Muscle of leg (tissue), 16 donors: ENCODE measurements at places on chromosomes 13 and 19. TPM values are rescaled to one million over a fixed set of nuclear protein-coding genes. Genes with fewer than 3 reads are reported as not detected.
A peak's percentile ranks its signal among the peaks of the same experiment; 100 is the strongest.

- H3K36me3 ChIP-seq = peaks cover 2% of the 10 kb centered on the region
- peak; percentile 91 for DNase-seq
- H3K4me1 ChIP-seq = peaks cover 50% of the 10 kb centered on the region
- H3K27me3 ChIP-seq = no peaks in the 10 kb centered on the region
- peak overlapping the region; percentile 90 for H3K27ac ChIP-seq
Observed at GRCh38 chr19:38250821-38251563, 5.2 kb downstream of the PPP1R14A start.

- H3K36me3 ChIP-seq = peaks cover 31% of the 10 kb centered on the region
- no peaks in the 10 kb centered on the region for H3K27me3 ChIP-seq
- no peak overlapping the region for H3K27ac ChIP-seq
- no peak overlapping the region for H3K4me3 ChIP-seq
- H3K4me1 ChIP-seq = no peaks in the 10 kb centered on the region
- no peak for DNase-seq
Observed at GRCh38 chr13:32206097-32206740, 108.9 kb downstream of the ZAR1L start.

The LIPE gene
- 3.8 TPM for total RNA-seq

- H3K27ac ChIP-seq = no peak overlapping the region
- peak overlapping the region; percentile 23 for H3K4me3 ChIP-seq
- no peaks in the 10 kb centered on the region for H3K27me3 ChIP-seq
Observed at GRCh38 chr13:53782488-53782961, 753.9 kb downstream of the OLFM4 start.

DNA sequence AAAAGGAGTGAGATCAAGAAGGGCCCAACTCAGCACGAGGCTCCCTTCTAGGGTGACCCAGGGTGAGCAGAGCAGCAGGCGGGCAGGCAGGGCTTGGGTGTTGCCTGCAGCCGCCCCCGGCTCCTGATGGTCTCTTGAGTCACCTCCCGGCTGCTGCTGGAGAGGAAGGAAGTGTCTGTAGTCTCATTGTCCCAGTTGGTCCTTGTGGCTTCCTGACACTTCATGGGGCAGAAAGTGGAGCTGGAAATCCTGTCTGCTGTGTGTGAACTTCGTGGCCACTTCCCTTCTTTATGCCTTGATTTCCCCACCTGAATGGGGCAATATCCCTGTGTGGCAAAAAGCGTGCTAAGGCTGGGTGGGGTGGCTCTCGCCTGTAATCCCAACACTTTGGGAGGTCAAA is 2.5 kb downstream of the MAP1S start:
- peaks cover 43% of the 10 kb centered on the region for H3K36me3 ChIP-seq
- peak overlapping the region; percentile 42 for H3K27ac ChIP-seq
- H3K27me3 ChIP-seq = no peaks in the 10 kb centered on the region
- peak; percentile 26 for DNase-seq
- H3K4me3 ChIP-seq = no peak overlapping the region
- peaks cover 40% of the 10 kb centered on the region for H3K4me1 ChIP-seq

DNA sequence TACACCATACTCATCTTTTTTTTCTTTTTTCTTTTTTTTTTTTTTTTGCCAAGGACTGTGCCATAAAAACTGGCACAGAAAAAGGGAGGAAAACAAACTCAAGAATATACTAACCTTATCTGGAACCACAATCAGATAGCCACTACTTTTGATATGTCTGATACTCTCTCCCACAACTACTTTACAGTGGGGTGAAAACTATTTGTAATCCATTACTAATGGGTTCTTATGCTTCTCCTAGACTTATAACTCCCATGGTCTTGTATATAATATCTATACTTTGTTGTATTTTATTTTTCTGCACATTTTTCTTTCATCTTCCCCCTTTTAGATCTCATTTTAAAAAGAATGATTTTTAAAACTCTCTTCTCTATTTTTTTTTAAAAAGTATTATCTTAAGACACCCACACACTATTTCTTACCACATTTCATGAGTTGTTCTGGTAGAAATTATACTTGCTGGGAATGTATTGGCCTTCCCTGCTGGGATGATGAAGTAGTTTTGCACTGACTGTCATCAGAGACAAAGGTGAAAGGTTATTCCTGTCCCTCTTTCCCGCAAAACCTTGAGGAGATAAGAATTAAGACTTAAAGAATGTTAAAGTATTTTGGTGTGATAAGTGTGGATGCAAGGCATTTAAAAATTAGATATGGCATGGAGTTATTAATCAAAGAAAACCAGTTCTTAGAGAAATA is 146.7 kb upstream of the KLF12 start:
- H3K4me1 ChIP-seq = no peaks in the 10 kb centered on the region
- H3K36me3 ChIP-seq = no peaks in the 10 kb centered on the region
- no peak for DNase-seq
- no peak overlapping the region for H3K27ac ChIP-seq
- H3K4me3 ChIP-seq = no peak overlapping the region

DNA sequence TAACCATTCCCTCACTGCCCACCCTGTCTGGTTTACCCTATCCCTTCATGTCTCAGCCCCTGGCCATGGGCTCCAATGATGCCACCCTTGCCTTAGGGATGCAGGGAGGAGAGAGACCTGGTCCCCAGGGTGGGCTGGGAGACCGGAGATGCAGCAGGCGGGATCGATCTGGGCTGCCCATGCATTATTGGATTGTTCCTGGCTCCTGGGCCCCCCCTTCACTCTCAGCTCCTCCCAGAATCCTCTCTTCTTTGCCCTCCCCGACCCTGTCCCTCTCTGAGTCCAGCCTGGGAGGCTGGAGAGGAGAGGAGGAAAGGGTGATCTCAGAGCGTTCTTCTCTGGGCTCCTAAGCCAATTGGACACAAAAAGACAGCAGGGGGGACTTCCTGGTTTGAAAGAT is 5.8 kb downstream of the KASH5 start:
- no peak for DNase-seq
- no peak overlapping the region for H3K27ac ChIP-seq
- H3K4me1 ChIP-seq = peaks cover 3% of the 10 kb centered on the region
- no peak overlapping the region for H3K4me3 ChIP-seq
- peaks cover 25% of the 10 kb centered on the region for H3K27me3 ChIP-seq

The ANKLE1 gene
- total RNA-seq = 0.44 TPM

DNA sequence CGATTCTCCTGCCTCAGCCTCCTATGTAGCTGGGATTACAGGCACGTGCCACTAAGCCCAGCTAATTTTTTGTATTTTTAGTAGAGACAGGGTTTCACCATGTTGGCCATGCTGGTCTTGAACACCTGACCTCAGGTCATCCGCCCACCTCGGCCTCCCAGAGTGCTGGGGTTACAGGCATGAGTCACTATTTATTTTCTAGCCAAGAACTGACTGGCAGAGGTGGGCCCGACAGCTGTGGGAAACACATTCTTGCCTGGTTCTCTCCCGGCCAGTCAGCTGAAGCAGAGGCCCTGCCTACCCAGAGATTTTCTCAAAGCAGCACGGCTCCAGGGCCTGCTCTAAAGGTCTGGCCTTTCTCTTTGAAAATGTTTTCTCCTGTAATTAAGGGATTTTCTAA is 108.0 kb downstream of the KCTD15 start:
- H3K27ac ChIP-seq = no peak overlapping the region
- no peaks in the 10 kb centered on the region for H3K36me3 ChIP-seq
- DNase-seq = peak; percentile 50
- H3K4me1 ChIP-seq = peaks cover 9% of the 10 kb centered on the region

GRCh38 chr19:367963-368629 is 23.5 kb upstream of the MIER2 start:
- no peaks in the 10 kb centered on the region for H3K36me3 ChIP-seq
- peaks cover 28% of the 10 kb centered on the region for H3K4me1 ChIP-seq
- H3K4me3 ChIP-seq = no peak overlapping the region
- peak; percentile 24 for DNase-seq

DNA sequence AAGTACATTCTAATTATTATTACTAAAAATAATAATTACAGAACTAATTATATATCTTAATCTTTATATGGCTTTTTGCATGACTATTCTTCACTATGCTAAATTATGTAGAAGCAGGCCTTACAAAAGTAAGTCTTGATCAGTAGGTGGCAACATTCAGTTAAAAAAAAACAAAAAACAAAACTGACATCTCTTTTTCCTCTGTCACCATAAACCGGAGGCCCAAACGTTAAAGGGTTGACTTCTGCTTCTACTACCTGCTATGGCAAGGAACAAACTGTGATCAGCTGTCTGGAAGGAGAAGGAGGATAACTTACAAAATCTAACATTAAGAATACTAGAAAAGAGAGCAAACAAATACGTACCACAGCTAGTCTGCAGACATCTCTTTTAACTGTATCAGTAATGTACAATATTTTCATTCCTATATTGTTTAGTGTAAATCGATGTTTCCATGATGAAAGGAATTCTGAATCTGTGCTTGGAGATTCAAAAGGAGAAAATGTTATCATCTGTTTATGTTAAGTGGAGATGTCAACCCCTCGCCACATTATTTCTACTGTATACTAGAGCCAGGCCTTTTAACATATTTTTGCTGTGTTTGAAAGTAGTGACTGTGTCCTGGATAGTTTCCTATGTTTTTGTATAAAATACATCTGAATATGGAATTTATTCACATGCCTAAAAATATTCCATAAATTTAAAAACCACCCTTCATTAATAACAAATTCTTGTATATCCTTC is 1525.4 kb downstream of the SLITRK1 start:
- DNase-seq = peak; percentile 22
- H3K27me3 ChIP-seq = no peaks in the 10 kb centered on the region
- no peaks in the 10 kb centered on the region for H3K4me1 ChIP-seq
- no peak overlapping the region for H3K27ac ChIP-seq
- H3K36me3 ChIP-seq = no peaks in the 10 kb centered on the region
- H3K4me3 ChIP-seq = no peak overlapping the region

- H3K4me3 ChIP-seq = no peak overlapping the region
- H3K4me1 ChIP-seq = peaks cover 16% of the 10 kb centered on the region
- no peaks in the 10 kb centered on the region for H3K36me3 ChIP-seq
- no peaks in the 10 kb centered on the region for H3K27me3 ChIP-seq
- no peak overlapping the region for H3K27ac ChIP-seq
- DNase-seq = peak; percentile 21
Observed at GRCh38 chr19:31947436-31948115, 397.8 kb upstream of the ZNF507 start.

The RPS28 gene
- 1,487 TPM for total RNA-seq

The PPP1R13L gene
- 1.7 TPM for total RNA-seq

The IL4I1 gene
- total RNA-seq = 0.53 TPM

The SHC2 gene
- 13.9 TPM for total RNA-seq

DNA sequence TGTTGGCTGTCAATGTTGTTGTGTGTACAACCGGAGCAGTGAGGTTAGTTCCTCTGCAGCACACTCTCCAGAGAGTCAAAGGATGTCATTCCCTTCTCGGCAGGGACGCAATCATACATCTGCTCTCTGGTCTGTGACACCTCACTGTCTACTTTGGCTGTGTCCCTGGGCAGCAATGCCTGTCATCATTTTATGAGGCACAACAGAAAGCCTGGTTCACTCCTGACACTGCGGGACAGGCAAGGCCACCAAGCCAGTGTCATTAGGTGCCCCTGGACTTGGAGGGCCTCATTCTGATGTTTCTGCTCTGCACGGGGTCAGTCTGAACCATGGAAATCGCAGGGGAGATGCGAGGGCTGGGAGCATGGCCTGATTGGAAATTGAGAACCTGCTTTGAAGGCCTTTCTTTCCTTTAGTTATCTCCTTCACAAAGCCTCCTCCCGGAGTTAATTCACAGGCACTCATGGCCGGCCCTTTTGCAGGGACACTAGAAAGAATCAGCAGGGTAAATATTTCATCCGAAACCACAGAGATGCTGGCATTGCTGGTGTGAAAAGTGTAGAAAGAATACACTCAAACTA is 284.4 kb downstream of the ZNF536 start:
- no peak overlapping the region for H3K27ac ChIP-seq
- H3K4me1 ChIP-seq = no peaks in the 10 kb centered on the region
- no peak for DNase-seq
- no peak overlapping the region for H3K4me3 ChIP-seq
- peaks cover 7% of the 10 kb centered on the region for H3K27me3 ChIP-seq
- no peaks in the 10 kb centered on the region for H3K36me3 ChIP-seq

The CEACAM7 gene
- total RNA-seq = not detected

DNA sequence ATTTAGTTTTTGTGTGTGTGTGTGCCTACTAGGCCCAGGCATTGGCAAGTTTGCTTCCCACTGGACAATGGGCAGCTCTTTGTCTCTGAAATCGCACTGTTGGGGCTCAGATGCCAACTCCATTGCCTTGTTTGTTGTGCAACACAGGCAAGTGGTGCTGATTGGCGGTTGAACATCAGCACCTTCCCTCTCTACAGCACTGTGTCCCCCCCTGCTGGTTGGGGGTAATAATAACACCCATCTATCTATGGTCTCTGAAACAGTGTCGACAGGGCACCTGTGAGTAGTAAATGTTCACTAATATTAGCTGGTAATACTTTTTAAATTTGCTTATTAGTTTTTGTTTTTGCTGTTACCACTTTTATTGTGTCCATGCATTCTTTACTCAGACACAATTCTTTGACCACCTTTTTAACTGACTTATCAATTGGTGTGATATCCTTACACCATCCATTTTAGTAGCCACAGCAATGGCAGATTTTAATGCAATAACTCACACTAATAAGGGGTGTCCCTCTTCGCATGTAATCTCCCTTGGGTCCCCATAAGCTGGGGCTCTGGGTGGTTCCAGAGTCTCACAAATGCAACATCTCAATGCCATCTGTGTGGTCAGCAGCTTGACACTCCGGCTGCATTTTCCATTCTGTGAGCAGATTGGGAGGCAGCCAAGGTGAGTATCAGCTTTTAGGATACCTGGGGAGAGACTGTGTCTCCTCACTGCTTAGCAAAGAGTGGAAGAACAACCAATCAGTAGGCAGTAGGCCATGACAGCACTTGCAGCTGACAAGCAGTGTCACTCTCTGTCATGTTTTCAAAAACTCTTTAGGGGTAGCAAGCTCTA is 47.7 kb upstream of the UQCRFS1 start:
- no peak overlapping the region for H3K4me3 ChIP-seq
- H3K36me3 ChIP-seq = no peaks in the 10 kb centered on the region
- H3K4me1 ChIP-seq = peaks cover 22% of the 10 kb centered on the region
- DNase-seq = no peak

GRCh38 chr19:46648961-46649960 is 11.7 kb downstream of the DACT3 start:
- peaks cover 29% of the 10 kb centered on the region for H3K27me3 ChIP-seq
- no peak for DNase-seq
- peaks cover 3% of the 10 kb centered on the region for H3K4me1 ChIP-seq
- no peak overlapping the region for H3K4me3 ChIP-seq
- peaks cover 14% of the 10 kb centered on the region for H3K36me3 ChIP-seq
- no peak overlapping the region for H3K27ac ChIP-seq

- no peaks in the 10 kb centered on the region for H3K27me3 ChIP-seq
- H3K36me3 ChIP-seq = peaks cover 2% of the 10 kb centered on the region
- H3K27ac ChIP-seq = no peak overlapping the region
- peaks cover 21% of the 10 kb centered on the region for H3K4me1 ChIP-seq
- no peak for DNase-seq
- no peak overlapping the region for H3K4me3 ChIP-seq
Observed at GRCh38 chr19:16609511-16610200, 18.3 kb downstream of the MED26 start.
